ENCODE measurements at places on chromosomes 7 and 10.

DNA sequence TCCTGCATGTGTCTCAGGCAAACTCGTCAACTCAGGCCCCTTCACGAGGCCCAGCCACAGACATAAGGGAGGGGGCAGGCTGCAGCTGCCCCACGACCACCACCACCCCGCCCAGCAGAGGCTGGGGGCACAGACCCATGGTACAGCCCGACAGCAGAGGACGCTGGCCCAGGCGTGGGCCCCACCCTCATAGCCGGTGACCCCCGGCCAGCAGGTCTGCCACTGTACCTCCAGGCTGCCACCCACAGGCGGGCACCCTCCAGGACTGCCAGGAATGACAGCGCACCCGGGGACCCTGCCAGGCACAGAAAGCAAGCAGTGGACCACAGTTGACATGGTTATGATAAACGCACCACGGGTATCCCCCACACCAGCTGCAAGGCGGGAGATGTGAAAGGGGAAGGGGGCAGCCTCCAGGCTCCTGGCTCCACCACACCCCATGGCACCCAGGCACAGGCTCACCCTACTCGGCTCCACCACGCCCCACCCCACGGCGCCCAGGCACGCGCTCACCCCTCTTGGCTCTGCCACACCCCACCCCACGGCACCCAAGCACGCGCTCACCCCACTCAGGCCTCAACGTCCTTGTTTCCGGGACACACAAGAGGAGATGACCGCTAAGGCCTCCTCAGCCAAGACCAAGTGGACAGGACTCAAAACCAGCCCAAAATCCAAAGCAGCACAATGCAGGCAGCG lies 135.9 kb downstream of the MAD1L1 start:
- DNase-seq = no peak

DNA sequence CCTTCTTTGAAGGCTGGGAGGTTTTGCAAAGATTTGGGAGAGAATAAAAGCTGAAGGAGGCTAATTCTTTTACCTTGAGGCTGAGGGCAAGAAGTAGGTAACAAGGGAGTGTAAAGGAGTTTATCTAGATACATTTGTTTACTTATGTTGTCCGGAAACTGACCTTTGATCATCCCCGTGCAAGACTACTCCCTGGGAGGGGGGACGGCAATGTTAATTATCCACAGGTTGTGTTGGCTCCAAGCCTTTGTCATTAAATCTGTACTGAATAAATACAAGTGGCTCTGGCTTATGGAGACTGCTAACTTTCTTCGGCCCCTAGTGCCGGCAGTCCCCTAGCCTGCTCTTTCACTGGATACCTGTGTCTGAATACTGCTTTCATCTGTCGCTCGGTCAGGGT lies 1250.6 kb upstream of the LRRTM3 start:
- no peak for DNase-seq

DNA sequence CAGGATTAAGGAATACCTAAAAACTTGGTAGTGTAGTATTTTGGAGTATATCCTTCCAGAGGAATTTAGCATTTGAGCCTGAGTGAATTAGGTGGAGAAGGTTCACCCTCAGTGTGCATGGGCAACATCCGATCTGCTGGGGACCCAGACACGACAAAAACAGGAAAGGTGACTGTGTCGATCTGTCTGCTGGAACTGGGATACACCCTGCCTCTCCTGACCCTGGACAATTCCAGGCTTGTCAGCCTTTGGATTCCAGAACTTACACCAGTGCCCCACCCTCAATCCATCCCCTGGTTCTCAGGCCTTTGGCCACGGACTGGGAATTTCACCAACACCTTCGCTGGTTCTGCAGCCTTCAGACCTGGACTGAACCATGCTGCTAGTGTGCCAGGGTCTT lies 41.9 kb downstream of the PTPRE start:
- no peak for DNase-seq

GRCh38 chr7:137453356-137453755 lies 109.8 kb upstream of the PTN start:
- no peak for DNase-seq

DNA sequence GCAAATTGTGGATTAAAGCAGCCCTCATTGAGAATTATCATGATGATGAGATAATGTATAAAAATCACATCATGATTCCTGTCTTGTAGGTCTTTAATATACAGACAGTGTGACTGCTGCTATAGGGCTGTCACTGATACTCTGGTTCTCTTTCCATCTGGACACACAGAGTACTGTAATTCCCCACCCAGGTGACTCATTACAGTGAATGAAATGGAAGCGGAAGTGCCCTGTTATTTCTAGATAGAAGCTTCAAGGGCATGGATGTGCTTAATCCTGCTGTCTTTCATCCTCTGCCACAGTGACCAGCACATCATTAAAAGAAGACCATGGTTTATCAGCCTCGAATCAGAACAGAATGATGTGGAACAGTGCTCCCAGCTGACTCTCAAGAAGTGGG lies 1234.0 kb downstream of the SORCS3 start:
- DNase-seq = no peak

DNA sequence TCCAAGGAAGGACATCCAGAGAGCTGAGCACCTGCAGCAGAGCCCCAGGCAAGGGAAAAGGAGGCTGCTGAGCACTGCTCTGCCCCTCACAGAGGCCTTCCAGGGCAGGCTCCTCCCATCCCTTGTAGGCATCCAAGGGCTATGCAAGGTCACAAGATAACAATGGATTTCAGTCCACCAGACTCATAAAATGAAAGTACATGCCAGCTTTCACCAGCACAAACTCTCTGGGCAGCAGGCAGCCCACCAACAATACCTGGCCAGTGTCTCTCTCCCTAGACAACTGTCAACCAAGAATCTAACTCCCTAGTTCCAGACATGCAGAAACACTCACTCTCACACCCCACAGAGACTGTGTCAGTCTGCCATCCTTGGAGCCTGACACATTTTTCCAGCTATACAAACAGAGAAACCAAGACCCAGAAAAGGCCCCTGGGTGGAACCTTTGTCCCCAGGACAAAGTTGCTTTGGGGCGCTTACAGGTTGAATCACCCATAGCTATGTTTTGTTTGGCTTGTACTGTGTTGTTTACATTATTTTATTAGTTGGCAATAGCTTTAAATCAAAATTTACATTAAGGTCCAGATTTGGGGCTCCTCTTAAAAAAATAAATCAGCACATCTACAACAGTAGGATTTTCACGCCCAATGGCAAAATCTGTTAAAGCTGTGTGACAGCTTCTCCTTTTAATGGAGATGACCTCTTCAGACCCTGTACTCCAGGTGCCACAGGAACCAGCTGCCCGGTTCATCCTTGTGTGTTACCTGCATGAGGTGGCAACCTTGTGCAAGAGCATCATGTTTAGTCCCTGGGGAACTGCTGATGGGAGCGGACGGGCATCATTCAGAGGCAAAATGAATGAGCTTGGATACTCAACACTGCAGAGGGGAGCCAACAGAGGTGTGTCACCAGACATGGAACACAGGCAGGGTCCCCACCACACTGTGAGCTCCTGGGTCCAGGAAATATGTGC lies 5.2 kb downstream of the GRID1 start:
- DNase-seq = no peak

DNA sequence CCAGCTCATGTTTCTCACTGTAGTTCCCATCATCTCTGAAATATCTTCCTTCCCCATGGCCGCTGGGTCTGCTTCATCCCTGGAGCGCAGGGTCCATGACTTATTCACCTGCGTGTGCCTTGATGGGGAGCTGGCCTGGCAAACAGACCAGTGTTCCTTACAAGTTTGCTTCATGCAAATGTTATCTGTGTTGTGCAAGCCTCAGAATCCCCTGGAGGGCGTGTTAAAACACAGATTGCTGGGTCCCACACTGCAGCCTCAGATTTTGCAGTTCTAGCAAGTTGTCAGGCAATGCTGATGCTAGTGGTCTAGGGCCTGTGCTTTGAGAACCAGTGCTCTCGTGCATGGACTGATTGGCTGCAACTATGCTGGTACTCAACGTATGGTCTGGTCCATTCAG lies 7.2 kb upstream of the DMBT1 start:
- no peak for DNase-seq

- no peak for DNase-seq
These were observed 1.4 kb downstream of the FAM3C start for GRCh38 chr7:121394709-121395140.

GRCh38 chr7:21887779-21888178 lies 57.9 kb downstream of the CDCA7L start:
- no peak for DNase-seq

GRCh38 chr7:4730276-4730675 lies 45.1 kb upstream of the AP5Z1 start:
- no peak for DNase-seq

GRCh38 chr7:139850906-139851305 lies 21.8 kb downstream of the TBXAS1 start:
- DNase-seq = no peak

- no peak for DNase-seq
These were observed 631 bp downstream of the POR start for GRCh38 chr7:75915416-75916156.

- no peak for DNase-seq
These were observed 607.6 kb upstream of the DPP6 start for GRCh38 chr7:153444641-153445040.

- DNase-seq = no peak
These were observed 60.8 kb upstream of the KCNMA1 start for GRCh38 chr10:77698267-77698931.

GRCh38 chr7:151899513-151900360 lies 22.8 kb upstream of the PRKAG2 start:
- no peak for DNase-seq

- no peak for DNase-seq
These were observed 21.3 kb upstream of the KPNA7 start for GRCh38 chr7:99229234-99229633.

- DNase-seq = no peak
These were observed 49.4 kb downstream of the VCL start for GRCh38 chr10:74047304-74047703.

DNA sequence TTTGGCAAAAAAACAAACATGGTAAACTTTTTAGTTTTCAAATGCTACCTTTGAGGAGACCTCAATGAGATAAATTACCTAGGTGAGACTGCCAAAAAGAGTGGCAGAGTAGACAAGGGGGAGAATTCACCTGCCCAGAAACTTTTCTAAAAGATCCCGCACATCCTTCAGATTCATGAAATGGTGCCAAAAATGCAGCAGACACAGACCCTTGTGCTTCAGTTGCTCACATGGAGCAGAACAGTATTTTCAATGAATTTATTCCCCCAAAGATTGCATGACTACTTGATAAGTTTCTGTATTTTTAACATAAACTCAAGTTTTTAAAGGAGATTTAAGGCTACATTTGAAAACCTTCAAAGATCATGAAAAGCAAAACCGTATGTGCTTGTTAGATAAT lies 270.0 kb downstream of the TRIL start:
- no peak for DNase-seq

DNA sequence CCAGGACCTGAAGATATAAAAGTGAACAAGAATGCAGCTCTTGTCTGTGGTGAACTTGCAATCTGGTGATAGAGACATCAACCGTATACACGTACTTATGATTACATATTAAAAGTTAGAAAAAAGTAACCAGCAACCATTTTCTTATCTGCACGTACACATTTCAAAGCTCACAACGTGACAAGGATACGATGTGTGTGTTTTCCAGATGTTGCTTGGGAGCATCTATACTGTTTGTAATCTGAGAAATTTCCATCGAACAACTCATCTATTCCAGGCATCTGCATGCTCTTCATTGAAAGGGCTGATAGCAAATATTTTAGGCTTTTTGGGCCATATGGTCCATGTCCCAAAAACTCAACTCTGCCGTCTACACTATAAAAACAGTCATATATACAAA lies 23.3 kb downstream of the MALRD1 start:
- no peak for DNase-seq

- no peak for DNase-seq
These were observed 395.6 kb downstream of the TNS3 start for GRCh38 chr7:47186316-47186715.

- DNase-seq = no peak
These were observed 171.6 kb upstream of the FOXP2 start for GRCh38 chr7:114242992-114243507.

GRCh38 chr10:58963101-58963534 lies 213.3 kb upstream of the PHYHIPL start:
- no peak for DNase-seq

GRCh38 chr10:126570245-126570570 lies 100.3 kb downstream of the C10orf90 start:
- no peak for DNase-seq

DNA sequence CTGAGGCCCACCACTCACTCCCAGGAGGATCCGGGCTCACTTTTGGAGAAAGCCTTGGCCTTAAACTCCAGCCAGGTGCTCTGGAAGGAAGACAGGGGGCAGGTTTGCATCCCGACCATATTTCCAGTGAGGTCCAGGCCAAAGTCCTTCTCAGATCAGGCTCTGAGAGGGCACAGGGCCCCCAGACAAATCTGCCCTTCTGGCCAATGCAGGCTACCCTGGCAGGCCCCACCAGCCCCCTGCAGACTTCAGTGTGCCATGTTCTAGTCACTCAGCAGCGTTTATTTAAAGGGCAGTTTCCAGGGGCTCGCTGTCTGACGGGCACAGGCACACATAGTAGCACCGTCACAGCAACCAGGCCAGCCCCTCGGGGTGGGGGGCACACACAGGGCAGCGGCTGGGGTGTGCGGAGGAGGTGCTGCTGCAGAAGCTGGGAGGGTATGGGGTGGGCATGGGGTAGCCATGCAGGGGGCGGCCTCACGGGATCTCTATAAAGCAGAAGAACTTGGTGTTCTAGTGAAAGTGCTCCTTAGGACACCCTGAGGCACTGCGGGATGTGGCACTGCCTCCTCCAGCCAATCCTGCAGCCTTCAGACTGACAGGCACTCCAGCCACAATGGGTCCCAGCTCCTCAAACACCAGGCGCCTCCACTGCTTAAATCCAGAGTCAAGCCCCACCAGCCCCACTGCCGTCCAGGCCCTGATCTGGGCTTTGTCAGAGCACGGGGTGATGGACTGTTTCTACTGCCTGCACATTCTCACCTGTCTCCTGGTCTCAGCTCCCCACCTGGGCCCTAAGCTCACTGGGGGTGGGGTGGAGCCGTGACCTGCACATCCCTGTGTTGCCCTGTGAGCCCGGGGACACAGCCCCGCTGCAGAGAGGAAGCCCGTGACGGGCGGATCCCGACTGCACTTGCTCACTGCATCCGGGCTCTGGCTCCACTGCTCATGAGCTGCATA lies 9.6 kb upstream of the PYROXD2 start:
- no peak for DNase-seq

- DNase-seq = no peak
These were observed 9.4 kb upstream of the KNDC1 start for GRCh38 chr10:133150656-133151055.

DNA sequence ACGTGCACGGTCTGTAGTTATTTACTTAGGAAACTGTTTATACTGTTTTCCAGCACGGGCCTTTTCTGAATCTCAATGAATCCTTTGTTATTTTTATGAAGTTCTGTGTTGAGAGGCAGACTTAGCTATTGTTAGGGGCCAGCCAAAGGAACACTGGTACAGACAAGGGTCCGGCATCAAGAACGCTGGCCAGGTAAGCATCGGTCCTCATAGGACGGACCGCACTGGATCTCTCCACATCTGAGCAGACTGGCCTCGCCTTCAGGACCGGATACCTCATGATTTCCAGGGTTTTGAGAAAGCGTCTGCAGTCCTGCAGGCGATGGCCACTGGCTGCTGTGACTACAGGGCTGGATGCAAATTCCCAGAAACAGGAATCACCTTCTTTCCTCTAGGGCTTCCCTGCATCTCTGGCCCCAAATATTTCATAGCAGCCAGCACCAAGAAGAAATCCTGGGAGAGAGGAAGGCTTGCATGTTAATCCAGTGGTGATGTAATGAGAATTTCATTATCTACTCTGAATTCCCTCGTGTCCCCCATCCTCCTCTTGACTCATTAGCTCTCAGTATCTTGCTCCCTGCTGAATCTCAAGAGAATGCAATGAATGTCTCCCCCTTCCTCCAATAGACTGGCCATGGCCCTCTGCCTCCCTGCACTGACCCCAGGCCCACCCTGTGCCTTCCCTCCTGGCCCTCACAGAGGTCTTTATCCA lies 325.4 kb upstream of the NPVF start:
- DNase-seq = no peak

Data from activated CD4-positive, alpha-beta T cell treated with anti-CD3 and anti-CD28 coated beads, Interleukin-2, amount 50 U/mL, for 24 hours (primary cell).